ENCODE measurements at places on chromosomes 12 and 14. TPM values are rescaled to one million over a fixed set of nuclear protein-coding genes. Genes with fewer than 3 reads are reported as not detected.
A peak's percentile ranks its signal among the peaks of the same experiment; 100 is the strongest.

Gene NEUROD4
- total RNA-seq: 2.9 TPM

GRCh38 chr12:128745772-128746689, 77.7 kb downstream of the SLC15A4 start:
- DNase-seq: no peak

DNA sequence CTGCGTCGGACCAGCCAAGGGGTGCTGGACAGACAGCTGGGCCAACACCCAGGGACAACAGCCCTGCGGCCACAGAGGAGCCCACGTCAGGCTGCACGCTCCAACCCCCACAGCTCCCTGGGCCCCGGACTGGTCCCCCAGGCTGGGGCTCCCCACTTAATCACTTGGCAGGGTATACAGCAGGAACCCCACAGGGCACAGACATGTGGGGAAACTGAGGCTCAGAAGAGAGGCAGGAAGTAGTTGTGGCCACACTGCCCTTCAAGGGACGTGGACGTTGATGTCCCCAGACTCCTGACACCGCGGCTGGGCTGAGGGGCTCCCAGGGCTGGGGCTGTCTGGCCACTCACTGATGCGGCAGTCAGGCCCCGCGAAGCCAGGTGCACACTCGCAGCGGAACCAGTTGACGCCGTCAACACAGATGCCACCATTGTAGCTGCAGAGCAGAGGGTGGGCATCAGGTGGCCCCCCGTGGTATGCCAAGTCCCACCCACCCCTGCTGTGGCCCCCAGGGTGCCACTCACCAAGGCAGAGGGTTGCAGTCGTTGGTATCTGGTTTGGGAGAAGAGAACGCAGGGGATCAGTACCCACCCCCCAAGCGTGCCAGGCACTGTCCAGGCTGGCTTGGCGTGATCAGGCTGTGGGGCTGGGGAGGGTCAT, 21.5 kb downstream of the JAG2 start:
- DNase-seq: peak; percentile 12

Gene IRAK3
- 4.1 TPM for total RNA-seq

Gene PIWIL1
- total RNA-seq: not detected

GRCh38 chr12:62254967-62255366, 5.2 kb upstream of the USP15 start:
- DNase-seq: no peak

GRCh38 chr14:100539766-100540140, 47.5 kb downstream of the BEGAIN start:
- no peak for DNase-seq

DNA sequence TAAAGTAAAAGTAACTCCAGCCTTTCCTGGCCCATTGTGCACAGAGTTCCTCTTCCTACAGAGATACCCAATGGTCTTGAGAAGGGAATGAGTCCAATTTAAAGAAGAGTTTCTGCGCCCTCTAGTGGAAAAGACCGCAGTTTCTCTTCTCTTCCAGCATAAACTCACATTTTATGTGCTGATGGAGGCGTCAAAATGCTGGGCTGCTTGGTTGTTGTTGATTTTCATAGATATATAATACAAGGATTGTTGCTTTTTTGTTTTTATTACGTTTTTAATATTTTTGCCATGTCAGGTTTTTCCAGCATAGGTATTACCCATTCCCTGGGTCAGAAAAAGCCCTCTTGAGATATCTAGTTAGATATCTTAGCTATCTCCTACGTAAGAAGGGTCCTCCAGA, 356.9 kb upstream of the STXBP6 start:
- DNase-seq: no peak

DNA sequence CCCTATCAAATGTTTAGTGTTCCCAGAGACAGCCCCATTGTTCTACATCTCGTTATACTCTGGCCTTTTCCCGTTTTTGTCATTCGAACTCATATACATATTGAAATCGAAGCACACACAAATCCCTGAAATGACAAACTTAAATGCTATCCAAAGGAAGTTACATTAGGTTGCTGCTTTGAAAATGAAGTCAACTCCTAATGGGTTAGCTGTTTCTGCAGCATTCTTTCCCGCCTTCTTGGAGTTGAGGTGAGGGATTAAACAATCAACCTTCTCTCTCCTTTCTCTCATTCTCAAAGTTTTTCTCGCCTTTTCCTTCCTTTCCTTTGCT, 642 bp upstream of the PHC1 start:
- DNase-seq: no peak

- DNase-seq: no peak
These were observed 1469.3 kb downstream of the AACS start for GRCh38 chr12:126534495-126534894.

GRCh38 chr14:81676395-81676794, 142.7 kb upstream of the SEL1L start:
- DNase-seq: no peak

Gene C14orf132
- total RNA-seq: 32.6 TPM

DNA sequence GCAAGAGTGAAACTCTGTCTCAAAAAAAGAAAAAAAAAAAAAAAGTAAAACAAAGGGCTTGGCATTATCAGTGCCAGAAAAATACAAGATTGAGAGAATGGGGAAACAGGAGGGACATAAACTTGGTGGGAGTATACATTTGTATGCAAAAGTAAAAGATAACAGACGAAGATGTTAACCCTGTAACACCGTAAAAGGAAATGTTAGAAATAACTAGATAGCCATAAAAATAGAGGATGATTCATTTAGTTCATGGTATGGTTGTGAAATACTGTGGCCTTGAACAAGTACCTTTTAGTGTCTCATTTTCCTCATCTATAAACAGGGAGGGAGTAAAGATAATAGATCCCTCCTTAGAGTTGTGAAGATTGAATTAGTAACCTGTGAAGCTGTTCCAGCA, 33.3 kb downstream of the ATP2A2 start:
- DNase-seq: no peak

GRCh38 chr14:65164825-65165135, 62.5 kb upstream of the MAX start:
- no peak for DNase-seq

GRCh38 chr12:27705263-27705662, 5.4 kb upstream of the MRPS35 start:
- no peak for DNase-seq

DNA sequence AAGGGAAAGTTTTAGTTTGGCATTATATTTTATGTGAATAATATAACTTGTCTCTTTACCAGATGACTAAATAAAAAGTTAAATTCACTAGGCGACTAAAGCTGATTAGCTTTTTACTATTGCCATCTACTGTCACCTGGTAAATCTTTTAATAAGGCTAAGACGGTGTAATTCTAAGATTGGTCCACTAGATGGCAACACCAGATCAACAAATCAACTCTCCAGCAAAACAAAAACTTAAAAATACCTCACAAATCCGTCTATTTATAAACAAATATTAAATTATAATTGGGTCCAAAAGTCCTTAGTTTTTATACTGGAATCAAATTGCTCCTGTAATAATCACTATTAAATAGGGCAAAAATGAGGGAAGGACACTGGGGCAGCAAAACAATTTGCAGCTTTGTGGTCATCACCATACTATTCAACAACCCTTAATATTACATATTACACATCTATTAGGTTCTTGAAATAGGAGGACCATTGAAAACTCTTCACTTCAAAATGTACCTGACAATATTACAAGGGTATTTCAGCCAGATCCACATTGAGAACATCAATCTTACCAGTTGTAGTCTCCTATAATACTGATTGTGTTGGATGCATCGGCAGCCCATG, 47.9 kb downstream of the GALC start:
- DNase-seq: no peak

GRCh38 chr14:54174457-54174856, 217.8 kb upstream of the BMP4 start:
- DNase-seq: no peak

Gene TAS2R8
- under 0.01 TPM for total RNA-seq

Gene GDF3
- not detected for total RNA-seq

Gene AMIGO2
- 21.2 TPM for total RNA-seq

DNA sequence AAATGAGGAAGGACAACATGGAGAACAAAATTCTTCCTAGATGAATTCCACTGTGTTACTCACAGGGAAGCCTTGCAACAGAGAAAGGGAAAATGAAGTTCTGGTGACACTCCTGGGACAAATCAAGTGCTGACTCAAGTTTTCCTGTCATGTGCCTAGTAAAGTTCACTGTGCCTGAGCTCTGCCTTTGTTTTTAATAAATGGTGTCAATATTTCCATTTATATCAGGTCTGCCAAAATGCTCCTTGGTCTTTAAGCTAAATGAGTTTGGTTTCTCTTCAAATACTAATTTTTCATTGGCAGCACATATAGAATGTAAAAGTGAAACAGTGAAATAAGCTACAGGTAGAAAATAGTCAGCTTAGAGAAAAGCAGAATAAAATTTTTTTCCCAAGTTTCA, 33.0 kb downstream of the HIGD1C start:
- no peak for DNase-seq

GRCh38 chr12:10151621-10152020, 20.3 kb downstream of the OLR1 start:
- DNase-seq: no peak

- DNase-seq: no peak
These were observed 6.5 kb upstream of the VTI1B start for GRCh38 chr14:67680941-67681340.

Gene FAM222A
- 2.9 TPM for total RNA-seq

- peak; percentile 42 for DNase-seq
These were observed 44.8 kb downstream of the CPSF6 start for GRCh38 chr12:69284131-69284530.

DNA sequence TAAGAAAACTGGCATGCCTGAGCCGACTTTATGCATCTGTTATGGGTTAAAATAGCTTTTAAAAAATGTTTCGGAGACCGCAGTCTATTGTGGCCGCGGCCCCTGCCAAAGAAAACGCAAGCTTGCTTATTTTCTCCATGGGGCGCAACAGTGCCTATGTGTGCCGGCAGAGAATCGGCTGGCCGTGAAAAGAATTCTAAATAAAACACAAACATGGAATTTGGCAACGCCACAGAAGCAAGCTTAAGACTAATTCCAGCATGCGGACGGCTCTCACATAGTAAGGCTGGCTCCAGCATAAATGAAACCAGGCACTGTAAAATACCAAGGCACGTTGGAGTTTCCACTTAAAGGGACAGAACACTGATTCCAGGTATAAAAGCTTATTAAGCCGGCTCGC, 56.7 kb downstream of the BCL11B start:
- no peak for DNase-seq

Gene ZBTB25
- total RNA-seq: 15.5 TPM

GRCh38 chr12:81468206-81468605, 290.9 kb downstream of the PPFIA2 start:
- peak; percentile 1 for DNase-seq
